ENCODE measurements at places on chromosomes 13 and 19. TPM values are rescaled to one million over a fixed set of nuclear protein-coding genes. Genes with fewer than 3 reads are reported as not detected.
A peak's percentile ranks its signal among the peaks of the same experiment; 100 is the strongest.

DNA sequence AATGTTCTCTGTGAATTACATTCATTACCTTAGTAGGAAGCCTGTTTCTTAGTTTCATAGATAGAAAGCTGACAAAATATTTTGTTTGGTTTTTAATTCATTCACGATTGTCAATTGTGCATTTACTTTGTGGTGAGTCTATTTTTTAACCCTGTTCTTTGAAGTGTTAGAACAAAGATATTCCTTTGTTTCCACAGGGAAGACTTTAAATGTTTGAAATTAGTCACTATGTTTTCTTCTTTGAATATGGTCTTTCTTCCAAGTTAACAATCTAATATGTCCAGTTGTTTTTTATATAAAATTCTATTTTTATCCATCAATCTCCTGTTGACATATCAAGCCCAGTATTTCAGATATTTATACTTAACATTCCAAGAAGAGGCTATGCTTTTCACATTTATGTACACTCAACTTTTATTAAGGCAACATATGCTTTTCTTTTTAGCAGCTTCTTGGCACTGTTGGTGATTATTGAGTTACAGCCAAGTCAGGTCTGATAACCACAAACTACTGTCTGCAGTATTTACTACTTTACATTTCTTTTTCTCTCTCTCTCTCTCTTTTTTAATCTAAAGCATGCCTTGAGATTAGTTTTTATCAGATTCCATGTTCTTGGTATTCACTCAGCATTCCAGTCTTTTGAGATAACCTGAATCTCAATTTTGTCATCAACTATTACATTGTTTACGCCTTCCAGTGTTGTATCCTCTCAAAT, 812.8 kb upstream of the SLC10A2 start:
- DNase-seq: no peak

- DNase-seq: no peak
These were observed 553.1 kb downstream of the EFNB2 start for GRCh38 chr13:105982219-105982930.

- DNase-seq: no peak
These were observed 61.4 kb downstream of the KDM4B start for GRCh38 chr19:5030136-5030820.

DNA sequence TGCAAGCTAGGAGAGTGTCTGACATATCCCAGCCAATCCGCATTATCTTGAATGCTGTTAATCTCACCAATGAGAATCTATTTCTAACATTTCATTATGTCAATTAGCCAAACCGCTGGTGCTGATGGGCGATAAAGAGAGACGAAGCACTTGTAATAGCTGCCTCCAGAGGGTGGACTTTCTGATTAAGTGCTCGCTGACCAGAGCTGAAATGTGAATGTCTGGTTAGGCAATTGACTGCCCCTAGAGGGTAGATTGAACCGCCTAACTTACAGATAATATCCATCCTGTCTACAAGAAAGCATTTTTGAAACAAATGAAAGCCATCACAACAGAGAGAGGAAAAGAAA, 552 bp upstream of the GRWD1 start:
- DNase-seq: peak; percentile 71

FOXO1 gene
- 32.7 TPM for total RNA-seq

FLT1 gene
- total RNA-seq: 40.0 TPM
